Cardiac septum (tissue), 1 donor: ENCODE measurements at places on chromosomes 12 and 14. TPM values are rescaled to one million over a fixed set of nuclear protein-coding genes. Genes with fewer than 3 reads are reported as not detected.

Gene SERPINA1
- 6.0 TPM for total RNA-seq

Gene SP7
- not detected for total RNA-seq

Gene TMEM132D
- not detected for total RNA-seq

Gene GDF3
- 0.46 TPM for total RNA-seq

Gene KERA
- total RNA-seq, result 0.19 TPM

Gene FOXA1
- total RNA-seq, result not detected

Gene EPYC
- not detected for total RNA-seq

Gene CEBPE
- not detected for total RNA-seq

Gene FRMD6
- 9.1 TPM for total RNA-seq

DNA sequence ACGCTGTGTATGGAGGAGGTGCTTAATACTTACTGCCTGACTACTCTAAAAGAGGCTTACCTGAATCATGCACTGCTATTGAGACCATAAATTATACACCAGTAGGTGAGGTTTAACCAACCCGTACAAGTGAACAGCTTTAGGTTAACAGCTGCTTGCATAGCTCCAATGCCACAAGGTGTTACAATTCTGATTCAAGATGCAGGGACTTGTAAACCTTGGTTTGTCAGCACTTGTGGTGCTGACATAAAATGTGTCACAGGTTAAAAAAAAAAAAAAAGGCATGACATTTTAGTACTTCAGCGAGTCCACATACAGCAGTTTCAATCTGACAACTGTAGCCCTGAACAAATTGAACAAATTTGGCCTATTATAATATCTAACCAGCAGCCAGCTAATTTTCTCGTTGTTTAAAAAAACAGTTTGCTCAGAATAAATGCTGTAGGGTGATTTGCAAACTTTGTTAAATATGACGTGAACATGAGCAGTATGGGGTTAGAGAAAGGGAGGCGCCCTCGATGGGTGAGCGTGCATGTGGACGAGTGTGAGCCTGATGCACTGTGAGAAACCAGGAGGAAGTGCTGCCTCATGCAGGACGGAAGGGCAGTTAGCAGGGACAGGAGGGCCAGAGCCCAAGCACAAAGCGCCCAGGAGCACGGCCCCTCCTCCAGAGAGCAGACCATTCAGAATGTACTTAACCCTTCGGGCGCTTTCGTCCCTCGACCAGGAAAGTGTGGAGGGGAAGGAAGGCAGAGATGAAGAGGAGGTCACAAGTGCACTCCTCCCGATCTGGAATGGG lies 44.7 kb downstream of the TCHP start:
- DNase-seq, result no peak

- no peak for DNase-seq
These were observed 16.7 kb upstream of the CRY1 start for GRCh38 chr12:107109726-107110719.

GRCh38 chr12:7128681-7129286 lies at the start of gene RBP5:
TSS of gene RBP5 (minus strand) at chr12:7128889. CDS start at chr12:7128775, 114 bp downstream.
- no peak for DNase-seq

- DNase-seq, result no peak
These were observed 321.4 kb upstream of the LRFN5 start for GRCh38 chr14:41285186-41285748.

- no peak for DNase-seq
These were observed 77.5 kb downstream of the PHLDA1 start for GRCh38 chr12:75954041-75954440.

GRCh38 chr12:68354977-68355541 lies 22.9 kb upstream of the MDM1 start:
- DNase-seq, result no peak

GRCh38 chr14:61255968-61256367 lies 25.2 kb downstream of the TMEM30B start:
- no peak for DNase-seq

DNA sequence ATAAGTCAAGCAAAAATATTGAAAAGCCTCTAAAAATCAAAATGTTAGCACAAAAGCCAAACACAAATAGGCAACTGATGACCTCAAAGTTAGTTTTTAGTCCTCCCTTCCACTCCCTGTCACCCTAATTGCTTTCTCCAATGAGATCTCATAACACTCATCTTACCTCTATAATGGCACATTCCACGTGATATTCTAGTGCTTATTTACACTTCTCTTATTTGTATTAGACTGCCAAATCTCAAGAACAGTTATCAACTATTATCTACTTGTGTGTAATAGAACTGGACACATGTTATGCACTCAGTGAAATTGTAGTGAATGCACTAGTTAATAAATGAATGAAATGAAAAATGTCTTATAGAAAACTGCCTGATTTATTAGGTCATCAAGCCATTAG lies 55.5 kb upstream of the AVPR1A start:
- no peak for DNase-seq

DNA sequence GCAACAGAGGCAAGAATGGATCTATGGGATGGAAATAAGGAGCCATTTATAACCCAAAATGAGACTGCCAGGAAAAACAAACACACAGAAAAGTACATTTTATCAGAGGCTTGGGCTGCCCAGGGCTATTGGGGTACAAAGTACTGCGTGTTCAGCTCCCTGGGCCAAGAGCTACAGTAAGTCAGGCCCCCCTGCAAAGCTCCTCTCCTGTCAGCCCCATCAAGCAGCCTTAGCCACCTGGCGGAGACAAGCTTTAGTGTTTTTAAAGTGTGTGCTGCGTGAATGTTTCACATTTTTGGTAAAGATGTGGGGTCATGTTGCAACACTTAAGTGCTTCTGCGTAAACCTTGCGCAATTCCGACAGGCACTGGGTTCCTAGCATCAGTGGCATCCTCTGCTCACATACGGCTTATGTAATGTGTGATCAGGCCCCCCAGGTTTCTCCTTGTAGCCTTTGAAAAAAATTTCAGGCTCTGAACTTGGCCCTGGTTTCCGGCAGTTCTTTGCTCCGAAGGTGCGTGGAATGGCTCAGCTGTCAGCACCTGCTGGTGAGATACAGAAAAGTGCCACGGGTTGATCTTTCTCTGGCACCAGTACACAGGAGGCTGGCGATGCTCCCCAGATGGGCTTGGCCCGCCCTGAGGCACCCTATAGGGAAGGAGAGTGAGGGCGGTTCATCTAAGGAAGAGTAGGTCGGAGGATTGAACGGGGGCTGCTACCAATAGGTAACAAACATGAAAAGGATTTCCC lies 198.7 kb upstream of the EEA1 start:
- DNase-seq, result peak; percentile 86

GRCh38 chr14:29804481-29805266 lies 123.0 kb downstream of the PRKD1 start:
- no peak for DNase-seq

GRCh38 chr14:101288436-101289229 lies 272.7 kb upstream of the DIO3 start:
- no peak for DNase-seq

GRCh38 chr14:24774187-24774915 lies 140.4 kb upstream of the GZMB start:
- no peak for DNase-seq

DNA sequence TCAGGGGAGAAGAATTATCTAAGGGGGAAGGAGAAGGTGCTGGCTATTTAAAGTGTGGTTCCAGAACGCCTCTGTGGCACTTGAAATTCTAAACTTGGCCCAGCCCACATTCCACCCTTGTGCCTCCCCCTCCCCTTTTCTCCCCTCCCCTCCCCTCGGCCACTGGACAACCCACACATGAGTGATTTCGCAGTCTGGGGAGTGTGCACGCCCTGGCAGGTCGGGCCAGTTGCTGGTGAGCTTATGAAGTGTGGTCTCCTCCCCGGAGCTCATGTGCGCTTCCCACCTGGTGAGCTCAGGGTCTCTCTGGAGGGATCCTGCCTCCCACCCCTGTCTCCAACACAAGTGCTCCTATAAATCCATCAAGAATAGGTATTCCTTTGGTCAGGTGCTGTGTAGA lies at the start of gene SLC6A13:
TSS of gene SLC6A13 (minus strand) at position 20 of the 400 bp plus-strand sequence. CDS start 2,784 bp downstream, outside the sequence.
- DNase-seq, result no peak

- DNase-seq, result no peak
These were observed 956.6 kb downstream of the LRFN5 start for GRCh38 chr14:42563313-42563712.

GRCh38 chr12:93785249-93786010 lies 108.3 kb downstream of the CRADD start:
- DNase-seq, result no peak
